Activated naive CD8-positive, alpha-beta T cell treated with anti-CD3 and anti-CD28 coated beads for 36 hours (primary cell): ENCODE measurements at places on chromosomes 1 and 21.

- DNase-seq: no peak
- peaks cover 5% of the 10 kb centered on the region for H3K4me1 ChIP-seq
- no peak overlapping the region for H3K4me3 ChIP-seq
- no peaks in the 10 kb centered on the region for H3K27me3 ChIP-seq
Observed at GRCh38 chr21:31576428-31576827, 83.1 kb upstream of the SOD1 start.

DNA sequence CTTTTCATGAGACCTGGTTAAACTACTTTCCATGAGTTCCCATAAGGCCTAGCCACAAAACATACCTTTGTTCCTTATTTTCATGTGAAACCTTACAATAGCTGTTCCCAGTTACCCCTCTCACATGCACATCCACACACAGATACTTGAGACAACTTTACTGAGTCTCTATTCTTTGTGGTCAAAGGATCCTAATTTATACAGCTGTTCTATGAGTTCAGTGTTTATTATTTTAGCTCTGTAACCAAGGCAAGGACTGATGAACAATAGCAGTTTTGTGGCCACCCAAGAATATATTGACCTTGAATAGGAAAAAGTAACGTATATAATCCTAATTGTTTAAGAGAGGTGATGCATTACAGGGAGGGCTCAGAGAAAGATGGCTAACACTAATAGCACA lies 160.5 kb upstream of the CACYBP start:
- DNase-seq: no peak
- H3K4me3 ChIP-seq: no peak overlapping the region
- no peak overlapping the region for H3K27ac ChIP-seq

DNA sequence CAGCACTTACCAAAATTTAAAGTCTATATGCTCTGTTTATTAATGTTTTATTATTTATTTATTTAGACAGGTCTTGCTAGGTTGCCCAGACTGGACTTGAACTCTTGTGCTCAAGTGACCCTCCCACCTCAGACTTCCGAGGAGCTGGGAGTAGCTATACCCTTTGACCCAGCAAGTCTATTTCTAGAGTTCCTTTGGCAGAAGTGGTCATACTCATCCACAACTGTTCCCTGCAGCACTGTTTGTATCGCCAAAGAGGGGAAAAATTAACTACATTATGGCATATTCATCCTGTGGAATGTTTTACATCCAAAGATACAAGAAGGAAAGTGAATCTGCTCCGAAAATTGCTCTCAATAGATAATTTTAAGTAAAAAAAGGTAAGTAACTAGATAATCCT lies 28.5 kb downstream of the CACNA1S start:
- no peaks in the 10 kb centered on the region for H3K36me3 ChIP-seq
- H3K4me1 ChIP-seq: peaks cover 2% of the 10 kb centered on the region
- DNase-seq: no peak
- H3K4me3 ChIP-seq: no peak overlapping the region
- no peak overlapping the region for H3K27ac ChIP-seq
- H3K27me3 ChIP-seq: no peaks in the 10 kb centered on the region

DNA sequence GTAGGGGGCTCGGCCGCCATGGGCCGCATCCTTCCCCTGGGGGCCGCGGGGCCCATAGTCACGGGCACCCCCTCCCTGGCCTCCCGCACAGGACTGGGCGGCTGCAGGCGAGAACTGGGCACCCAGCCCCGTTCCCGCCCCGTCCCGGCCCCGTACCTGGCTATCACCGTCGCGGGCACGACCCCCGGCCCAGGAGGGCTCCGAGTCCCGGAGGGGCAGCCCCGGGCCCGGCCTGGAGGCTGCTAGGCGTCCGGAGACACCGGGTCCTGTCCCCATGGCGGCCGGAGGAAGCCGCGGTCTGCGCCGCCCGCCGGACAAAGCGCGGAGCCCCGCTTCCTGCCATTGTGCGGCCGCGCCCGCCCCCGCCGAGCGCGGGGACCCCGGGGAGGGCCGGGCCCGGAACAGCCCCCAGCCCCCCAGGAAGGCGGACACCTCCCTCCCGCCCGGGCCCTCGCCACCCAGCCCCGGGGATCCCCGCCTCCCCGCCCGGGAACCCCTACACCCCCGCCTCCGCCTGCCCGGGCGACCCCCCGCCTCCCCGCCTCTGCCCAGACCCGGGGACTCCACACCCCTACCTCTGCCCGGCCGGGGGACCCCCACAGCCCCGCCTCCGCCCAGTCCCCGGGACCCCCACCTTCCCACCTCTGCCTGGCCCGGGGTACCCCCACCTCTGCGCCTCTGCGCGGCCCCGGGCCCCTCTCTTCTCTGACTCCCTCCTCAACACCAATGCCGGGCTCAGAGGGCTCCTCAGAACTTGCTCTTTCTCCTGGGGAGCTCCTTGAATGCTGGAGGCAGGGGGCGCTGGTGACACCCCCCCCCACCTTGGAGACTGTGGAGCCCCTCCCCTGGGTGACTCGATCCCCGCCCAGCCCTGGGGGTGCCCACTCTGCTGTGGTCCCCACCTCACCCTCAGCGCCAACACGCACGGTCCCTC lies 6.0 kb downstream of the PLEKHG5 start:
- H3K36me3 ChIP-seq: no peaks in the 10 kb centered on the region
- no peak overlapping the region for H3K27ac ChIP-seq
- DNase-seq: no peak

DNA sequence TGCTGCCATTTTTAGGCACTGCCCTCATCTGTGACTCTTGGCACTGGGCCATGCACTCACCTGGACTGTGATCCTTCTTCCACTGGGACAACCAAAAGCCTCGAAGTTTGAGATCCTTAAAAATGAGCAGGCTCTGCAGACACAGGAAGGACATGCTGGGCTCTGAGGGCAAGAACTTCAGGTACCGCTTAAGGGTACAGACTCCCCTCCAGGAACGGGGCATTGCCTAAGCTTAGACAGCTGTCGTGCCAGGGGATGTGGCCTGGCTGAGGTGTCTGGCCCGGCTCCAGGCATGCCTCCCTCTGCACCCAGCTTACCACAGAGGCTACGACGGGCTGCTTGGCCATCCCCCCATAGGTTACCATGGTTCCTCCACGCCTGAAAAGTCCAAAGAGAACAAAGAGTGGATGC lies 14.2 kb upstream of the SRSF4 start:
- no peaks in the 10 kb centered on the region for H3K4me1 ChIP-seq
- no peaks in the 10 kb centered on the region for H3K27me3 ChIP-seq
- peaks cover 21% of the 10 kb centered on the region for H3K36me3 ChIP-seq
- no peak for DNase-seq

DNA sequence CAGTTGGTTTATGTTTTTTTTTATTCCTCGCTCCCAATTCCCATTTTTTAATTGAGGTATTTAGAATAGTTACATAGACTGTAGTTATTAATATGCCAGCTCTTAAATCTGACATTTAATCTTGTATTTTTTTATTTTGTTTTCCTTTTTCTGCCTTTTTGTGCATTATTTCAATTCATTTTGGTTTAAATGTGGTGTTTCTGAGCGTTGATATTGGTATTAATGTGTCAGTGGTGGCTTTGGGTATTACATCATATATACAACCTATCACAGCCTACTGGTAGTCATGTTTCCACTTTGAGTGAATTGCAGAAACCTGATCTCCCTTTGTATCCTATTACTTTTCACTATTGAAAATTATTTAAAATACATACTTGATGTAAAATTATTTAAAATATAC lies 1027.3 kb downstream of the KCNT2 start:
- no peaks in the 10 kb centered on the region for H3K36me3 ChIP-seq
- no peaks in the 10 kb centered on the region for H3K4me1 ChIP-seq
- no peaks in the 10 kb centered on the region for H3K27me3 ChIP-seq

DNA sequence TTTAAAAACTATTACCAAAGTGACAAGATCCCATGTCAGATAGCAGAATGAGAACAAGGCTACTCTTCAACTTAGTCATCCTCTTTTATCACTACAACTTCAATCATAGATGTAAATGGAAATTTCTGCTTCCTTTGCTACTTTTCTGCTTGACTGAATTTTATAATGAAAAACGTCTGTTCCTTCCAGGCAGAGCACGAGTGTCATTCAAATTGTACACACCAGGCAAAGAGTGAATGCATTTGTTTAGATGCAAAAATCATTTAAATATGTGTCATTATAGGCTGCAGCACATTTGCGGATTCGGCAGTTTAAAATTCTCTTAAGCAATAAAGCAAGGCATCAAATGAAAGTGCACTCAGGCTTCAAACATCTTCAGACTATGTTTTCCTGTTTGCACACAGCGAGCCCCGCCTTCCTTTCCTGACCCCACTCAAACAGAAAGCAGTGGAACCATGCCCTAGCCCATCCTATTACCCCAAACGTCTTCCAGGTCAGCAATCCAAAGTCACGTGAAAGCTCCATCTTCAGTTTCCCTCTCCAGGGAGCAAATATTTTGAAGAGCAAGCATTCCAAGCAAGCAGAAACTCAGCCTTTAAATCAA lies 99.6 kb downstream of the APP start:
- DNase-seq: peak; percentile 15
- H3K27ac ChIP-seq: peak overlapping the region; percentile 74
- H3K4me3 ChIP-seq: peak overlapping the region; percentile 57
- H3K4me1 ChIP-seq: peaks cover 42% of the 10 kb centered on the region

DNA sequence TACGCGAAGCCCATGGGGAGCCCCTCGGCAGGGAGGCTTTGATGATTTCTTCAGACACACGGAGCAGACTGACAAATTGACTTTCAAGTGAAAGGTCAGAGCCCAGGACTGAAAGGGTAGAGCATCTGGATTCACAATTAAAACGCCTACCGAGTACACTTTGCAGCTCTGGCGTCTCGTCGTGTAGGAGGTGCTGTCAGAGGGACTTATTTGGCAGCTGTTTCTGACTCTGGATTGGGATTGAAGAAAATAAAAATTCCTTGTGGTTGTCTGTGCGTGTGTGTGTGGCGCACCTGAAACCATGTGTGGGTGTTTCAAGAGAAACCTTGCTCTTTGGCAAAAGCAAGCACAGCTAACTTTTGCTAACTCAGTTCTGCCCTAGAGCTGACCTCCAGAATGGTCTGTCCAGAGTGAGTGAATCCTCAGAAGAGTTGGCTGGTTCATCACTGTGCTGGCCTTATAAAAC lies 348.7 kb downstream of the HLX start:
- H3K4me3 ChIP-seq: no peak overlapping the region
- no peaks in the 10 kb centered on the region for H3K36me3 ChIP-seq
- peaks cover 12% of the 10 kb centered on the region for H3K4me1 ChIP-seq
- H3K27ac ChIP-seq: no peak overlapping the region

DNA sequence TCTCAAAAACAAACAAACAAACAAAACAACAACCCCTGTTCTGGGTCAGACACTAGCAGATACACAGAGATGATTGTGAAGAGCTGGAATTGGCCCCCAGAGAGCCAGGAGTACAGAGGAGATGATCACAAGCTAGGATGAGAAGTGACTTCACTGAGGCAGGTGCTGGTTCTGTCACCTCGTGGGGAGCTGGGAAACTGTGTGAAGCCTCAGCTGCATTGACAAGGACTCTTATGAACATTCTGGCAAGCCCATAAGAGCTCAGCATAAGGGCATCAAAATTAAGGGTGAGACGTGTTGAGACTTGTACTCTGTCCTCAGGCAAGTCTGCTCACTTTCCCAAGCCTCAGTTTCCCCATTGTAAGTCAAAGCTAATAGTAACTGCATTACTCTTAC lies 14.7 kb upstream of the PTP4A2 start:
- H3K27me3 ChIP-seq: no peaks in the 10 kb centered on the region
- H3K4me3 ChIP-seq: no peak overlapping the region
- no peak for DNase-seq
- H3K4me1 ChIP-seq: peaks cover 42% of the 10 kb centered on the region
- no peaks in the 10 kb centered on the region for H3K36me3 ChIP-seq

DNA sequence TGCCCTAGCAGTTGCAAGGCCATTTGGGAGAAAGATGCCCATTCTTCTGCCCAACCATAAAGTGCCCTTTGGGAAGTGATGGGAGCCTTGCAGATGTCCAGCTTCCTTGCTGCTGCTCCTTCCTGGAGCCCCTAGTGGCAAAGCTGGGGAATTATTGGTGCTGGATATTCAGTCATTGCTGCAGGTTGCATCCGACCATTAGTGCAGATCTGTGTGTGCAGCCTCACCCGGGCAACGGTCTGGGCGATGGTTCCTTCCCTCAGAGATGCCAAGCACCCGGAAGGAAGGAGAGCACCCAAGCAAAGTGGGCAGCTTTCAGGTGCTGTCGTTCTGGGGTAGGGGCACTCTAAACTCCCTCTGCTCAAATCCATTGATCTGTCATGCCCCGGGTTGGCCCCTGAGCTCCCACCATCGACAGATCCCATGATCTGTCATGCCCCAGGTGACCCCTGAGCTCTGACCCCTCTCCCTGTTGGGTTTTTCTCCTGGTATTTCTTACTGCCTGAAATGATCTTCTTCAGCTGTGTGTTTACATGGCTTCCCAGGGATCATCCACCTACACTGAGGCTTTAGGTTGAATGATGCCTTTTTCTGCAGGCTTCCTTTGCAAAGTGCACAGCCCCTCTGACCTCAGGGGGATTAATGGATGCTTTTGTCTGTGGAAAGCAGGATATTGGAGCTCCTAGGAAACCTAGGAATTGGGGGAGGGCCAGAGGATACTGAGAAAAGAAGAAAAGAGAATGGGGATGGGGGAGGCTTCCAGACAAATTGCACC lies 467.5 kb downstream of the PTPRU start:
- H3K4me1 ChIP-seq: no peaks in the 10 kb centered on the region
- DNase-seq: no peak
- H3K4me3 ChIP-seq: no peak overlapping the region
- H3K27ac ChIP-seq: no peak overlapping the region

GRCh38 chr1:103170609-103171008 lies 62.3 kb upstream of the COL11A1 start:
- no peak overlapping the region for H3K4me3 ChIP-seq
- no peak overlapping the region for H3K27ac ChIP-seq
- no peaks in the 10 kb centered on the region for H3K36me3 ChIP-seq
- no peaks in the 10 kb centered on the region for H3K4me1 ChIP-seq

DNA sequence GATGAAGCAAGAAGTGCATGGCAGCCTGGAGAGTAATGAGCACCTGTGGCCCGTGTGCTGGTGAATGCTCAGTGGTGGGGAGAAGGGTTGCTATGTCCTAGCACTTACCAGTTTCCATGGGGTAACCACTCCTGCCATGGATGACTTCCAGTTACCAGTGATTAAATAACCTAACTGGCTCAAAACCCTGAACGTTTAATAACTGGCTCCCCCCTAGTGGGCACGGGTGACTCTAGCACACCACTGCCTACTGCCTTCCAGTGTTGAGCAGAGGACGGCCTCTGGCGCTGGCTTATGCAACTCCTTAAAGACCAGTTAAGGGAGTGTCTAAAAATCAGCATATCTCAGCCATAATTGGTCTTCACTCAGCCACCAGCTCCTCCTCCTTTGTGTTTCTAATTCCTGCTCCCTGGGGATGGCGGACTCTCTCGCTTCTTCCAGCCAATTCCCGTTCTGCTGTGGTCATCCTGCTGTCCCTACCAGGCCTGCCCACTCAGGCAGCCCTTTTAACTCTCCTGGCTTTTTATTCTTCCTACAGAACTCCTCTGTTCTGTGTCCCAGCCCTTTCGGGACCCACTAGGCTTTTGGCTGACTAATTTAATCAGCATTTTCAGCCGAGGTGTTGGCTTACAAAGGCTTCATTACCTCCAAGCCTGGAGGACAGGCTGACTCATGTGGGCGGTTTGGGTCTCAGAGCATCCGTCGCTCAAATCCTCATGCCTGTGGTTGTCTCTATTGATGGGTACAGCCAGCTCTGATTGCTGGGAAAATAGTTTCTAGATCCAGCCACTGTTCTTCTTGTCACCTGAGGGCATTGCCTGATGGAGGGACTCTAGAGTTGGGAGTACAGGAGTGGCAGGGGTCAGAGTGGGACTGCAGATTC lies 332.4 kb downstream of the CAMTA1 start:
- no peak overlapping the region for H3K27ac ChIP-seq
- no peaks in the 10 kb centered on the region for H3K36me3 ChIP-seq

- H3K4me3 ChIP-seq: no peak overlapping the region
- no peaks in the 10 kb centered on the region for H3K36me3 ChIP-seq
- peaks cover 8% of the 10 kb centered on the region for H3K4me1 ChIP-seq
- H3K27me3 ChIP-seq: no peaks in the 10 kb centered on the region
- DNase-seq: no peak
Observed at GRCh38 chr1:198775606-198776005, 136.8 kb downstream of the PTPRC start.
